Renal pelvis (tissue), 12 donors: ENCODE measurements at places on chromosomes 7 and 10. TPM values are rescaled to one million over a fixed set of nuclear protein-coding genes. Genes with fewer than 3 reads are reported as not detected.

Gene SMC3
- 87.3 TPM for polyA plus RNA-seq

Gene LRMDA
- 22.1 TPM for polyA plus RNA-seq

Gene RAPGEF5
- 32.0 TPM for polyA plus RNA-seq

Gene SMO
- polyA plus RNA-seq: 110 TPM

Gene ANKRD7
- 2.3 TPM for polyA plus RNA-seq

Gene NUTM2E
- 1.2 TPM for polyA plus RNA-seq

Gene ADAM12
- polyA plus RNA-seq: 19.7 TPM

Gene HOXA9
- 115 TPM for polyA plus RNA-seq

Gene TWIST1
- 7.1 TPM for polyA plus RNA-seq

DNA sequence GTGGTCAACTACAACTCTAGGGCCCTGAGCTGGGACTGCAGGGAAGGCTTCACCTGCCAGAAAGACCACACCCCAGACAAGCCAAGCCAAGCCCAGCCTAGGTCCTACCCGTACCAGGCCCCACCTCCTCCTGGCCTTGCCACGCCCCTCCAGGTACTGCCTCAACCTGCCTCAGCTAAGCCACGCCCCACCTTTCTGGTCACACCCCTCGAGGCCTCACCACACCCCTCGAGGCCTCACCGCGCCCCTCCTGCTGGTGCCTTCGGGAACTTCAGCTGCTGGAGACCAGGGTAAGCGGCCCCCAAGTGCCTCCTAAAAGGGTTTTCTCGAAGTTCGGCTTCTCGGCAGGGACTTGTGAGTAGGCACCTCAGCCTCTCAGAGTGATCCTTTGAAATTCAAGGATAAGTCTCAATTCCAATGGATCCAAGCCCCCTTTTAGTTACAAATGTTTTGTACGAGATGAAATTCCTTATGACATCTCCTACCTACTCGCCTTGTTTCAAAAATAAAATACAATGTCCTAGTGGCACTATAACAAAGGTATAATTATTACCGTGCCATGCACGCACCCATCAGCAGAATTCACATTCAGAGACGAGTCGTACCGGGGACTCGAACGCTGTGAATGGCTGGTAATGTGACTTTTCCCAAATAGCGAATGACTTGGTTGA, 171.2 kb downstream of the ARHGAP21 start:
- peak; percentile 15 for DNase-seq

DNA sequence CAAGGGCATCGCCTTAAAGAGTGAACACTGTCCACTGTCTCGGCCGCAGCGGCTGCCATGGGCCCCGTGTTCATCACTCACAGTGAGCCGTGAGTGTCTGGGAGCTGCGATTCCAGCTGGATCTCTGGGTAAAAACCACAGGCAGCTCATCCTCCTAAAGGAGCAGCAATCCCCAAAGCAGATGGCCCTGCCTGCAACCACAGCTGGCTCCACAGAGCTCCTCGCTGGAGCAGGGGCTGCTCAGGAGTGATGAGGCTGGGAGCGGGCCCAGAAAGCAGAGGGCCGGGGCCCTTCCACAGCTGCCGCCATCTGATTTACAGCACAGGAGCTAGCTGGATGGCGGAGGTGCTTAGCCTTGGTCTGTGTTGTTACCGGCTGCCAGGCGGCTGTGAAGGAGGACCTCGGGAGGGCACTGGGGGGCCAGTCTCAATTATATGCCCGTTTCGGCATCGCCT, 6.6 kb upstream of the TMEM184A start:
- no peak for DNase-seq

DNA sequence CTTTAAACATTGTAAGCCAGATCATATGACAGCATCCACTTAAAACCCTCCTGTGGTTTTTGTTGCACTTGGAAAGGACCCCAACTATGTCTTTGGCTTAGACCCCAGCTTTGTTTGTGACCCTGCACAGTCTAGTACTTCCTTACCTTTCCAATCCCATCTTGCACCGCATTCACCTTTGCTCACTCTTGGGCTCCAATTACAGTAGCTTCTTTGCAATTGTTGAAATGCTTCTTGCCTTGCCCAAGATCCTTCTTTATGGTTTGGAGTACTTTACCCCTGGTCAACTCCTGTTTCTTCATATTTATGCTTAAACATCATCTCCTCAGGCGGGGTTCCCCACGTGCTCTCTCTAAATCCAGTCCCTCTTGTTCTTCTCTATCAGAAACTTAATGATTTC, 162.6 kb downstream of the PTEN start:
- no peak for DNase-seq

- no peak for DNase-seq
These were observed 37.6 kb downstream of the SGMS1 start for GRCh38 chr10:50585921-50586739.

- peak; percentile 71 for DNase-seq
These were observed 336.9 kb upstream of the NPSR1 start for GRCh38 chr7:34320926-34321661.

GRCh38 chr10:124117511-124117785, 24.1 kb upstream of the CHST15 start:
- no peak for DNase-seq

GRCh38 chr10:128091636-128092210, 34.5 kb downstream of the MKI67 start:
- DNase-seq: no peak

- DNase-seq: no peak
These were observed 71.2 kb upstream of the INSIG1 start for GRCh38 chr7:155226261-155227003.

DNA sequence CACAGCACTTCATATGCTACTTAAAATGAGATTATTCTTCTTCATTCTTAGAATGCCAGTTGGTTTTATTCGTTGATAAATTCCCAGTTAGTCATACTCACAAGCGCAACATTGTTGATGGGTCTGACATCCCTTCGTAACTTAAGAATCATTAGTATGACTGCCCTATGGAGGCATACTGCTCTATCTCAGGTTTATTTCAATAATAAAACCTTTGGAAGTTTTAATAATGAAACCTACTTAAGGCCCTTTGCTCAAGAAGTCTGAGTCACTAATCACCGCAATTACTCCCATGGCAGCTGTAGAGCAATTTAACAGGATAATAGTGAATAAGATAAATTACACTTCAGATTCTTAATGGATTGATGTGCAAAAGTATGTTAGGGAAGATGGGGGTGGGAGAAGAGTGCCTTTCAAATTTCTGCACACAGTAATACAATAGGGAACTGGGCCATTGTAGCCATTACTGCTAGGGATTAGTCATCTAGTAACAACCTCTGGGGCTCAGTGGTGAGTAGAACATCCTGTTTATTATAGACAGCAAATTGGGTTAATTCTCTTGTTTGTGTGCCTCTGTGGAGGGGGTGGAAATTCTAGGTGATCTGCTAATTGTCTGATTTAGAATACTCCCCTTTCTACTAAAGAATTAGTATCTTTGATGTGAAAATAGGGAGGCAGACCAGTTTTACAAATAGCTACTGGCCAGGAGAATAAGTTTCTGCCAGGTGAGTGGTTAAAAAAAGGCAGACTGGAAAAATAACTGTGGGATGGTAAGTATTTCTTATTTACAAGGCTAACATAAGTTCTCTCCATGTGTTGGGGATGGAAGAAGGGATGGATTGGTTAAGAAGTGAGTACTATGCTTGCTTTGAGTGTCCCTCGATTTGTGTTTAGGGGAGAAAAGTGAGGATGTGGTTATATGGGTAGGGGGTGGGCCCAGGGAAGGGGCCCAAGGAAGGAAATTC, 74.5 kb upstream of the VKORC1L1 start:
- DNase-seq: no peak

- no peak for DNase-seq
These were observed 123.0 kb upstream of the FZD8 start for GRCh38 chr10:35765066-35765527.

DNA sequence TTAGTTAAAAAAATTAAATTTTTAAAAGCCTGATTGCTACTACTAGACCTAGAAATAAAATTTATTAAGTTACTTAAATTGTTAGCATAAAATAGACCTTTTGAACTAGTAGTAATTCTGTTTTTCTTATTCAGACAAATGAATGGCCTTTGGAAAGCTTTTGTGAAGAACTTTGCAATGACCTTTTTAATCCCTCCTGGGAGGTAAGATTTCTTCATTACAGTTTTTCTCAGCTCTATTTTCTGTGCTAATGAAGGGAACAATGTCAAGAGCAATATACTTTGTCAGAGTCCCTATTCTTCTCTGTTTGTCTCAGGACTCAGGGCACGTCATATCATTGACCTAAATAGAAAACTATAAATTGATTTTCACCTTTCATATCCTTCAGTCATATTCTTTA, 33.5 kb downstream of the BTAF1 start:
- DNase-seq: no peak

GRCh38 chr10:52483587-52483986, 169.5 kb downstream of the DKK1 start:
- no peak for DNase-seq

DNA sequence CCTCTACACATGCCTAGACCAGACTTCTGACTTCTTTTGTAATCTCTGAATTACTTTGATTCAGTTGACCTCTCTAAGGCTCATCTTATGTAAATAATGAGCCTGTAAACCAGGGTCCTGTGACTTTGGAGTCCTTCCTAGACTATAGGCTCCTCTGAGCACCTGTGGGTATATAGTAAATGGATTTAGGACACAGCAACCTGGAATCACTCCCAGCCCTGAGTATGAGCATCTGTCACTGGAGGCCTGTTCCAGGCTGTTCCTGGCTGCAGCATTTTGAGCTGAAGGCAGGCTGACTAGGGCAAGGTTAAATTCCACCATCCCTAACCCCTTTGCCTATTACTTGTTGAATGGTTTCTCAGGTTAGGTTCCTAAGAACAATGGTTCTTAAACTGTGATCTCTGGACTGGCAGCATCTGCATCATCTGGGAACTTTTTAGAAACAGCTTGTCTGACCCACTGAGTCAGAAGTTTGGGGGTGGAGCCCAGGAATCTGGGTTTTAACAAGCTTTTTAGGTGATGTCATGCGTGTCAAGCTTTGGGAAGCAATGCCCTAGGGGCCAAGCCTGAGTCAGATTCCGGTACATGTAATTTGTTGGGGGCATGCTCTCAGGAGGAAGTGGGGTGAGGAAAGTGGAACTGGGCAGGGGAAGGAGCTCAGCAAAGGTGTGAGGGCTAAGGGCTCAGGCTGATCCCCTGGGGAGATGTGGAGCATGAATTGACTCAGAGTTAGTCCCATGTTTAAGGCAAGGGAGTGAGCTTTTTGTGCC, 28.2 kb downstream of the MINDY4 start:
- DNase-seq: no peak

DNA sequence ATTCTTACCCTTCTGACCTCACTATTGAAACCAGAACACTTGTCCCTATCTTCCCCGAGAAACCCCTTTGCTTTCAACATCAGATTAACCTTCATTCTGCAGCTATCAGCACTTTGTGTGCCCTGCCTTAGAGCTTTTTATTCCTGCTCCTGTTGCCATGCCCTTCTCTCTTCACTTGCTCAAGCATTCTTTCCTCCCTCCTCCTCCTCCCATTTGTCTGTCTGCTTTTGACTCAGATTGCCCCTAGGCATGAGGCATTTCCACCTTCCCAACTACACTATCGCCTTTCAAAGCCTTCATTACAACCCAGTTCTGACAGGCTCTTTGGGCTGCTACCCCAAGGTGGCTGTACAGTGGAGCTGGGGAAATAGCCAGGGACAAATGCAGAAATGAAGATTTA, 143.3 kb downstream of the SLC25A13 start:
- DNase-seq: no peak

GRCh38 chr10:116170815-116171250, 102.2 kb downstream of the GFRA1 start:
- DNase-seq: no peak

DNA sequence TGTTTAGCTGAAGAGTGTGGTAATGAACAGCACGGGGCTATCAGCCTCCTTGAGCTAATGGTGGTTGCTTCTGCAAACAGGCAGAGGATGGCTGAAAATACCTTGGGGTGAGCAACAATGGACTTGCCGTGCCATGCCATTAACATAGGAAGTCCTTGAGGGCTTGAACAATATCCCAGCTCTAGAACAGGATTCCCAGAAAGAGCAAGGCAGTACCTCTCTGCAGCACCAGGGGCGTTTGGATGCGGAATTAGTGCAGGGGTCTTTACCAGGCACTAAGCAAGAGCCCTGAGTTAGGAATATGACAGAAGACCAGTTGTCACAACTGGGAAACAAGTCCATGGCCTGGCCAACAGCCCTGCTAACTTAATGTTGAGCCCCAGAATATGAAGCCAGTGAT, 143.2 kb upstream of the COBL start:
- no peak for DNase-seq

GRCh38 chr10:77987671-77988255, 41.6 kb downstream of the POLR3A start:
- no peak for DNase-seq

DNA sequence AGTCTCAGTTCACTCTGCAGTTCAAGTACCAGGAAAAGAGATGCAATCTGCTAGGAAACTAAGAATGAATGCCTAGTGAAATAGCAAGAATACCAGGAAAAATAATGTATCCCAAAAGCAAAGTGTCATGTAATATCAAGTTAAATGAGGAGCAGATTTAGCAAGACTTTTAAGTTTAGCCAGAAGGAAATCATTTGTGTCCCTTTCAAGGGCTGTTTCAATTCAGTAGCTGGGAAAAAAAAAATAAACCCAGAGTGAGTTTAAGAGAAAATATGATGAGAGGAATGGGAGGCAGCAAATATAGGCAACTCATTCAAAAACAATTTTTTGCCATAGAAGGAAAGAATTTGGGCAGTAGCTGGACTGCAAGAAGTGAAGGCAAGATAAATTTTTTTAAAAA, 135.8 kb downstream of the DGKB start:
- DNase-seq: no peak
